Hematopoietic multipotent progenitor cell treated with erythropoietin and hydrocortisone succinate and interleukin-3 and kit ligand, for 15 days (in vitro differentiated cells): ENCODE measurements at places on chromosomes 7 and 10.

- DNase-seq, result no peak
These were observed 8.3 kb upstream of the ARHGAP21 start for GRCh38 chr10:24731942-24732341.

DNA sequence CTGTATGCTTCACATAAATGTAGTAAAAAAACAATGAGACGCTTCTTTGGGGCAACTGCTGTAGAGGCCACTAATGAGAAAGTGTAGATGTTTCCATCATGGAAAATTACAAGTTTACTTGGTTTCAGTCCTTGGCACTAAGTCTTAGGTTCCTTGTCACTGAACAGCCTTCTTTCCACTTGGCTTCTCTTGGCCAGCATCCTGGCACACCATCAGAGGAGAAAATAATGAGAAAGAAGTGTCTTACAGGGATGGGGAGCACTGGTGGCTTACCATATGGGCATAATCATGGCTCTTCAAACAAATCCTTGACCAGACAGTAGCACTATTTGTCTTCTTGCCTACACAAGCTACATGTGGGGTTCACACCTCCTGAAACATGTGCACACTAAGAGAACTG, 22.5 kb upstream of the SH3PXD2A start:
- no peak for DNase-seq

GRCh38 chr10:116121640-116122525, 151.1 kb downstream of the GFRA1 start:
- DNase-seq, result no peak

- no peak for DNase-seq
These were observed 82.8 kb downstream of the CHST15 start for GRCh38 chr10:124010563-124011131.

GRCh38 chr10:29917311-29917710, 142.1 kb downstream of the JCAD start:
- no peak for DNase-seq

DNA sequence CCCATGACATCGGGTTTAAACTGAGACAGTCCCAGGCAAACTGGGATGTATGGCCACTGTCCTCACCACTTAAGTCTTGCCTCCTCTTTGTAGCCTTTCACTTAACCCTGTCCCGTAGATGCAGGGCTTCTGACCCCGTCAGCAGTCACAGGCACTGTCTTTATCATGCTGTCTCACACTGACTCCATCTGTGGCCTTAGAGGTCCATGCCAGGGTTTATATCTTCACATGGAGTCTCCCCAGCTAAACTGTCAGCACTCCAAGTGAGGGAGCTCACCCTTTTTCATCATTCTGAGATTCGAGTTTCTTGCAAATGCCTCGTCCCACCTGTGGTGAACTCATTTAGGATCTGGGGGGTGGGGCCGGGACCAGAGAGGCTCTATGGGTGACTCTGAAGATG, 2.8 kb downstream of the FKBP6 start:
- DNase-seq, result no peak

DNA sequence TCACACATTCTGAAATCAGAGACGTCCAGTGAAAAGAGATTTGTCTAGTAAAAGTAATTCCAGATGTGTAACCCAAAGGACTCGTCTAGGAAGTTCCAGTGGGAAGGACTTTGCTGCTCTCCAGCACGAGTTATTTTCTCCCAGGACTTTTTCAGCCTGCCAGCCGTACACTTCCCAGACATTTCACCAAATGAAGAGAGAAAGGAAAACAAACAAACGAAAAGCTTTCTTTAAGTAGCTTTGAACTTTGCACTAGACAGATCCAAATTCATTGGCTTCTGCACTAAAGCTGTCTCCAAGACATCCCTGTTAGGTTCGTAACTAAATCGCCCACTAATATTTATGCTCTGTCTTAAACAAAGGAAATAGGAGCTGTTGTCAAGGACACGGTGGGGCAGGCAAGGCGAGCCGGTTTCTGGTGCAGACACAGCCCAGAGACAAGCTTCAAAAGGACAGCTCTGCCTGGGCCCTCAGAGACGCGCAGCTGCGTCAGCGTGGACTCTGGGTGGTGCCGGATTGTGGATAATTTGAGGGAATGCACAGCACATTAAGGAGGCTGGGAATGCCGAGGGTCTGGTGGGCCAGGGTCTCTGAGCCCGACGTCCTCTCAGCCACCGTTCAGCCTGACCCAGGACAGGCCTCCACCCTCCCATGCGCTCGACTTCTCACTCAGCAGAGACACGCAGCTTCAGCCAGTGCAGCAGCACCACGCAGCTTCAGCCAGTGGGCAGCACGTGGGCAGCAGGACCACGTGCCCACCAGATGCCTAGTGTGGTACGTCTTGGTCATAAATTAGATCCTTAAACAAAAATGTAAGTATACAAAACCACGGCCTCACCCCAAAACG, 64.1 kb upstream of the INSIG1 start:
- no peak for DNase-seq

- DNase-seq, result no peak
These were observed 428.4 kb upstream of the IGFBP3 start for GRCh38 chr7:46349490-46349889.

- no peak for DNase-seq
These were observed 25.2 kb upstream of the PLXDC2 start for GRCh38 chr10:19791032-19791431.

DNA sequence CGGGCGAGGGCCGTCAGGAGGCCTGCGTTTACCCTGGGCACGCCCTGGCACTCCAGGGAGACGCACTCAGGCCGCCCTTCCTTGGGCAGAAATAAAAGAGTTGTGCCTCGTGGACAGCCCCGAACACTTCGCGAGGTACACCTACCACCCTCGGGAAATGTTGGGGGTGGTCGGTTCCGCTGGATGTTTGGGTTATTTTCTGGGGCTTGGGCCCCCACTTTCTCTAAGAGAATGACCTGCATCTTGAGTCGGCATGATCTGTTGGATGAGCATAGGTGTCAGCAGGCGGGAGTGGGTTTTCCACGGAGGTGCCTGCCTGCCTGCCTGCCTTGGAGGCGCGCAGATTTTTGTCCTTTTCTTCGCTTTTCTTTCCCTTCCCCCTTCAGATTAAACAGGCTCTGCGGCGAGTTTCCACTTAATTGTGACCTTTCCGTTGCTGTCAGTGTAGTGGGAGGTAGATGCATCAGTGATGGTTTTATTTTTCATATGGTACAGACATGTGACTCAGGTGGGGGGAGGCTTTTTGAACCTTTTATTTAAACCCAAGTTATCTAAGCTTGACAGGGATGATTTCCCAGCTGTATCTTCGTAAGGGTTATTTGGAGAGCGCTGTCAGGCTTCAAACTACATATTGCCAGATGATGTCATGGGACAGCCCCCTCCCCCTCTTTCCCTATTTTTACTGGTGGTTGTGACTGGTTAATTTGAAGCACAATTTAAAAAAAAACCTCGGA, 661 bp downstream of the HECTD2 start:
- DNase-seq, result no peak

DNA sequence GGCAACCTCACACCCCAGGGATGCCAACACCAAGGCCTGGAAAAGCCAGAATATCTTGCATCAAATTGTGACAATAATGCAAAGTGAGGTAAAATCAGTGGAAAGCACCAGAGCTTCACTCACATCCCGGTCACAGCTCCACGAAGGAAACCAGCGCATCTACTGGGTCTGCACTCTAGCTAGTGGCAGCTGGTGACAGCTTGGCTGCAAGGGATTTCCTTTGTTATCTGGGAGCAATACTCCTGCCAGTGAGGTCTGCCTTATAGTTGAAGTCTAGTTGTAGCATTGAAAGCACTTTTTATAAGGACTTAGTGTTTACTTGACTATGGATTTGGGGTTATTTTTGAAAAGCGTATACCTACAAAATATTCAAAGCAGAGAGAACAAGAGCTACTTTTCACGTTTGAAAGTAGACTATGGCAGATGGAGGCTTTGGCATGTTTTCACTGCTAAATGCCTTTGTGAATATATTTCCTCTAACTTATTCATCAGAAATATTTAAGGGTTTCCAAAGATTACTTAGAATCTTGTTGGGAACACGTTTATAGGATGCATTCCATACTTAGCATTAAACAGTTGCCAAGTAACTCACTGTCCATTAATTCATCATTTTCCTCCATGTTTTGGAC, 26.1 kb downstream of the WDFY4 start:
- no peak for DNase-seq

DNA sequence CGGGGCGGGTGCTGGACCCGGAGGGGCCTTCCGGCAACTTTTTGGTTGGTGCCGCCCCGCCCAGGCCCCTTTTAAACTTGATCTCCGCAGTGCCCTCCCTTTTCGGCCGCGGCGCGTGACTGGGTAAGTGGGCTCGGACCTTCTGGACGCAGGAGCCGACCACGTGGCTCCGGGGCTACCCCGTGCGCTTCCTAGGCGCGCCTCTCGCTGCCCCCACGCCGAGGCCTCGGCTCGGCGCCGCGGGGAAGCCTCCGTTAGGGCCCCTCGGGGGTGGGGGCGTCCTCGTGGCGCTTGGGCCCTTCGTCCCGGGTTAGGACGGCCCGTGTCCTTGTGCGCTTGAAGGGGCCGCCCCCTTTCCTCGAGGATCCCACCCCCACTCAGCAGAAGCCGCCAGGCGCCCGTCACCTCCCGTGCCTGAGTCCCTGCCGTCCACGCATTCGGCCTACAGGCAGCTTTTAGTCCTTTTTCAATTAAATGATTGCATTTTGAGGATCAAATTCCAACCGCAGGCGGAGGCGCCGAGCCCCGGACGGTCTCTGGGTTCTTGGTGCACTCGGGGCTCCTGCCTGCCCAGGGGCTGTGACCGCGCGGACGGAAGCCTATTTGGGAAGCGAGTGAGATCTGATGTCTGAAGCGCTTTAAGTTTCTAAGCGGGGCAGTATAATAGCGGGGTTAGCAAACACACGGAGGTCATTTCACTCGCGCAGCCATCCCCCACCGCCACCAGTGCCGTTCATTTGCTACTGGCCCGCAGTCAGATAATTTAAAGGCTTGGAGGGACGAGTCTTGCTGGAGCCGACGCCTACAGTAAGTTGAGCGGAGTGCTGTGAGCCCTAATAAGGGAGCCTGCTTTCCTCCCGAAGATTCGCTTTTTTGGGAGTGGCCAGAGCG, 31.8 kb upstream of the TOMM7 start:
- peak; percentile 76 for DNase-seq

DNA sequence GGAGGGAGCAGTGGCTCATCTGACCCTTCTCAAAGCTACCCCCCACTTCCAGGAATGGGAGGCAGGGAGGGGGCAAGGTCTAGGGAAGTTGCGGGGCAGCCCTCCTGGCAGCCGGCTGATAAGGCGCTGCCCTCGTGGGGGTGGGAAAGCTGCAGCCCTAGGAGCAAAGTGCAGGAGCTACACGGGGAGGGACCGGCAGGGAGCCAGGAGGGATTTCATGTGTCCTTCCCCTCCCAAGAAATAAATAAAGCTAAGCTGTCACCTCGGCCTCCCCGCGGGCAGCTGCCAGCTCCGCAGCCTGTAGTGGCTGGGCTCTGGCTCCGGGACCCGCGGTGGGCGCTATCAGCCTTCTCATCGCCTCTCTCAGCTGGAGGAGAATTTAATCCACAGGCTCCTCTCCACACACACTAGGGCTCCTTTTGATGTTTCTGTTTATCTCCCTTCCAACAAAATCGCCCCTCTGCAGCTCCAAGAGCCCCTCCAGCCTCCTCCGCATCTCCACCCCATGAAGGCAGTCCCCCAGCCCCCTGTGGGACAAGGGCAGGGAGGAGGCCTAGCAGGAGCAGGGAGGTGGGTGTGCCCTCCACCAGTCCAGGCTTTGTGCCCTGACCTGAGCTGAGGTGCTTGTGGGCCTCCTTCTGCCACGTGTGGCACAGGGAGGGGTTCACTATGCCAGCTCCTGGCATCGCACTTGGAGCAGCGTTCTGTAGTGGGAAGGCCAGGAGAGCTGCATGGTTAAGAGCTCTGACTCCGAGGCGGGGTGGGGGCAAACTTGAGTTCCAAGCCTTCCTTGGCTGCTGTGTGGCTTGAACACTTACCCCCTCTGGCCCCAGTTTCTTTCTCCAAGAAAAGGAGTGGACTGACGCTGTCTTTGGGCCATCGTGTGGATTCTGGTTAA, 80.5 kb downstream of the C10orf105 start:
- peak; percentile 72 for DNase-seq

GRCh38 chr10:71349406-71349805, 30.3 kb downstream of the SLC29A3 start:
- no peak for DNase-seq

- DNase-seq, result no peak
These were observed 6.0 kb downstream of the KIF5B start for GRCh38 chr10:32050177-32050576.

DNA sequence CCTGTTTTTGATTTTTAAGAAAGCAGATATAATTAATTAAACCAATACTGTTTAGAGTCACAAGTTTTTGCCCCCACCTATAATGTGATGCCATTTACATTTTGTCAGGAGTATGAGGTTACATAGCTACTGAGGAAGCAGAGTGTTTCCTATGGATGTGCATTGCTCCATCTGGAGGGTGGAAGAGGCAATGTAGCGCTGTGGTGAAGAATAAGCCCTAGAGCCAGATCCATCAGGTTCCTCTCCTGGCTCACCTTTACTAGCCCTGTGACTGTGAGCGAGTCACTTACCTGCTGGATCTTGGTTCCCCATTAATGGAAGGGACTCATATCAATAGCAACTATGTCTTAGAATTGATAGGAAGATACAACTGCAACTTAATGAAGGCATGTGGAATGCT, 216.0 kb downstream of the GPAM start:
- DNase-seq, result no peak

DNA sequence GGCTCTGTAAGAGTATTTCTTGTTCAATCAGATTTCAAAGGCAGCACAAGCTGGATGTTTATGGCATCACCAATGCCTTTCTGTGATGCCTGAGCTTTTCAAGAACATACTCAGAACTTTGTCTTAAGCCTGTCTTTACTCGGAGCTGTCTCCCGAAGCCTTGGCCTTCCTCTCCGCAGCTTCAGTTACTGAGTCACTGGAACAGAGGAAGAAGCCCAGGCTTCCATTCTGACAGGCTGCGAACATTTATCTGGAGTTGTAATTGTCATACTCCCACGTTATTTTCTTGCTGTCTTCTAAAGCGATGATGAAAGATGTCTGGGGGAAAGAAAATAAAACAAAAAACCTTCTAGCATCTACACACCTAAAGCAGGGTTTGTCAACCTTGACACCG, 43.9 kb downstream of the GRK5 start:
- DNase-seq, result no peak

GRCh38 chr10:87560495-87561129, 55.9 kb downstream of the MINPP1 start:
- no peak for DNase-seq

DNA sequence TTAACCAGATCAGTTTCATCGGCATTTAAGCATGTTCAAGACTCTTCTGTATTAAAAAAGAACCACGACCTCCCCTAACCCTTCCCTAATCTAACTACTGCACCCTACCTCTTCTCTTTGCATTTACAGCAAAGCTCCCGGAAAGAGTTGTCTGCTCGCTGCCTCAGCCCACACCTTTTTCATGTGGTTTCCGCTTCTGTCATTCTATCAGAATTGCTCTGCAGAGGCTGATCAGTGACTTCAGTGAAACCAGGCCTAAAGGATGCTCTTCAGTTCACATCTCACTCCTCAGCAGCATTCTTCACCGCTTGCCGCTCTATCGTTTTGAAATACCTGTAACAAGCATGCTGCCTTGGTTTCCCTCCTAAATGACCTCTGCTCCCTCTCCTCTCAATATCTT, 160.9 kb downstream of the SDK1 start:
- no peak for DNase-seq

GRCh38 chr10:119772334-119772733, 46.5 kb downstream of the INPP5F start:
- DNase-seq, result no peak
